ENCODE measurements at places on chromosomes 7 and 10. TPM values are rescaled to one million over a fixed set of nuclear protein-coding genes. Genes with fewer than 3 reads are reported as not detected.

DNA sequence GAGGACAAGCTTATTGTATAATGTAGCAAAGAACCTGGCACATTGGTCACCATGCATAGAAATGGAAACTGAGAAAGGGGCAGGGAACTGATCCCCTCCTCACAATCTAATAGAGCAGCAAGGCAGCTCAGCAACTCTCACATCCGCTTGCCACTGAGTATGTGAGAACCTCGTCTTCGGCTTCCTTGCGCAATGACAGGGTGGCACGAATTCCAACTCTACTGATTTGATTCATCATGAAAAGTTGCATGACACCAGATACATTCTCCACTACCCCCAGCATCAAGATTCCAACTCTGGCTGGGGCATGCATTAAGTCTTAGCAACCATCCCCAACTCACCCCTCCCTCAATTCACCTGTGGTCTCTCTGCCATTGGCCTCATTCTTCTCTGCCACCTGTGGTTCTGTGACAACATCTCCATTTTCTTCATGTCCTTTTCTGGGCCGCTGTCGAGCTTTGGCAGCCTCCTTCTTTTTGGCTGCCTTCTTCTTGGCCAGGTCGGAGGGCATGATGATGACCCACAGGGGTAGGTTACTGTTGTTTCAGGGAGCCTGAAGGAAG, 976 bp downstream of the ABCF2 start:
- H3K4me3 ChIP-seq = peak overlapping the region; percentile 55
- H3K36me3 ChIP-seq = peaks cover 7% of the 10 kb centered on the region
- H3K27me3 ChIP-seq = no peaks in the 10 kb centered on the region
- peaks cover 6% of the 10 kb centered on the region for H3K4me1 ChIP-seq
- H3K27ac ChIP-seq = no peak overlapping the region

- no peaks in the 10 kb centered on the region for H3K36me3 ChIP-seq
- no peaks in the 10 kb centered on the region for H3K4me1 ChIP-seq
- no peak overlapping the region for H3K27ac ChIP-seq
- no peak for DNase-seq
- H3K27me3 ChIP-seq = no peaks in the 10 kb centered on the region
These were observed 50.3 kb downstream of the PALD1 start for GRCh38 chr10:70528741-70529362.

Gene SP4
- 14.1 TPM for total RNA-seq

Gene TRRAP
- total RNA-seq = 38.3 TPM

Gene PON3
- 1.9 TPM for total RNA-seq

Gene HOXA6
- total RNA-seq = 7.5 TPM
